ENCODE measurements at places on chromosomes 4 and X.

DNA sequence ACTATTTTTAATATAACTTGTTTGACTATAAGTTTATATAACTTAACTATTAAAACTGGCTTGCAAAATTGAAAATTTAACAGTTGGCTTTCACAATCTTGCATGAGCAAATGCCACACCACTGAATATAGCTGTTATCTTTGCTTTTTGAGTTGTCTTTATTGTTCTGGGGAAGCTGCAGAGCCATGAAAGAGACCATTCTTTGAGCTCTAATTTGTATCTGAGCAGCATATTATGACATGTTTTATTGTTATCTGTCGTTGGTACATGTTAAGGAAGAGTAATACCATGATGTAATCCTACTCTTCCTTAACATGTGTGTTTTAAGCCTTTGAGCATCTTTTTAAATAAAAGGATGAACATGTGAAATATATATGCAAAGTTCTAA, 97.1 kb upstream of the ANK2 start:
- DNase-seq, result no peak

DNA sequence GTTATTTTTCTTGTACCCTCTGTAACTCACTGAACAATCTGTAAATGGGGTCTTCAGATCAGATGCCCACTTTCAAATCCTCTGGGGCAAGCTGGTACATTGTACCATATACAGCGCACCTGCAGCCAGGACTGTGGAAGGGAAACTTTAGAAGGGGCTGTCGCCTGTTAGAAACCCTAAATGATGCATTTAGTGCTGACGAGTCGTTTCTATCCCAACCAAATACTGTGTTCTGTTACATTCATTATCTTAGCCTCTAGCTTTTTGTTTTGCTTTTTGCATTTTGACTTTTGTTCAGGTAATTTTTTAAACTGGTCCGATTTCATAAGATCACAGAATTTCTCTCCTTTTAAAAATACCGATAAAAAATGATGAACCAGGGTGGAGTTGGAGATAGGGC, 66.4 kb upstream of the AGA start:
- no peak for DNase-seq

- peak; percentile 35 for DNase-seq
Observed at GRCh38 chr4:140861359-140862176, 105.4 kb upstream of the TBC1D9 start.

- no peak for DNase-seq
Observed at GRCh38 chrX:124256216-124256615, 76.2 kb upstream of the TEX13D start.
